Left forelimb (tissue), 1 donor: ENCODE measurements at places on chromosomes 4 and X.

- DNase-seq, result no peak
These were observed 16.6 kb upstream of the PRDM8 start for GRCh38 chr4:80180743-80181142.

DNA sequence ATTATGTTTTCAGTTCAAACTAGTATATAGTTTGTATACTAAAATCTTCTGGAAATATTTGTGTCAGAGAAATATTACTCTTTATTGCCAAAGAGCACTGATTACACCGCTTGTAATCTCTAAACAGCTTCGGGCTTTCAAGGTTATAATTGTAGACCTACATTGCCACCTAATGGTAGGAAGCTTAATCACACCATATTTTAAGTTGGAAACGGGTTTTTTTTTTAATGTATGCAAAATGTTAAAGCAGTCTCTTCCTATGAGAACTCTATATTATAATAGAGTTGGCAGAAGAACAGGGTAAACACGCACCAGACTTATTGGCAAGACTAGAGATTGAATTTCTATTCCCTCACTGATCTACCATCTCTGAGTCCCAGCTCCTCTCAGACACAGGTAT lies 19.5 kb upstream of the NFXL1 start:
- no peak for DNase-seq

DNA sequence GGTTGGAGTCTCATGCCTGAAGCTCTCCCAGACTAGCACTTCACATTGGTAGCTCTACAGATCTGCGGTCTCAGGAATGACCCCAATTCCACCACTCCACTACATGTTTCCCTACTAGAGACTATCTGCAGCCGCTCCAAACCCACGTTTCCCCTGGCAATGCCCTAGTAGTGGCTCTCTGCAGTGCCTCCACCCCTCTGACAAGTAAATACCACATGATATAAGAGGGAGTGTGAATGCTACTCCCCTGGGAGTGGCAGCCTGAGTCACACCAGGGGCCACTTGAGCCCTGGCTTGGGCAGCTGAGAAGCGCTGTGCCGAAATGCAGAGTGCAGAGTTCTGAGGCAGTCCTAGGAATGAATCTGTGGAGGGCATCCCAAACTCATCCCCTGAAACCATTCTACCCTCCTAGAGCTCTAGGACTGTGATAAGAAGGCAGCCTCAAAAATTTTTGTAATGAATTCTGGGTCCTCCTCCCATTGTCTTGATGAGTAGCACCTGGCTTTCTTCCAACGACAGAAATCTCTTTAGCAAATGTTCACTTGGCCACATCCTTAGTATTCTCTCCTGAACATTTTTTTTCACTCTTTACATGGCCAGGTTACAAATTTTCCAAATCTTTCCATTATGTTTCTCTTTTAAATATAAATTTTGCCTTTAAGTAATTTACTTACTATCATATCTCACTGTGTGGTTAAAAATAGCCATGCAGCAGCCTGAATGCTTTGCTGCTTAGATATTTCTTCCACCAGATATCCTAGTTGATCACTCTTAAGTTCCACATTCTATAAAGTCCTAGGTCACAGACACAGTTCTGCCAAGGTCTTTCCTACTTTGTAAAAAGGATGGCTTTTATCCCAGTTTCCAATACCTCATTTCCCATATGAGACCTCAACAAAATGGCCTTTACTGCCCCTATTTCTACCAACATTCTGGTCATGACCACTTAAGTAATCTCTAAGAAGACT lies 160.2 kb upstream of the CPEB2 start:
- DNase-seq, result no peak

DNA sequence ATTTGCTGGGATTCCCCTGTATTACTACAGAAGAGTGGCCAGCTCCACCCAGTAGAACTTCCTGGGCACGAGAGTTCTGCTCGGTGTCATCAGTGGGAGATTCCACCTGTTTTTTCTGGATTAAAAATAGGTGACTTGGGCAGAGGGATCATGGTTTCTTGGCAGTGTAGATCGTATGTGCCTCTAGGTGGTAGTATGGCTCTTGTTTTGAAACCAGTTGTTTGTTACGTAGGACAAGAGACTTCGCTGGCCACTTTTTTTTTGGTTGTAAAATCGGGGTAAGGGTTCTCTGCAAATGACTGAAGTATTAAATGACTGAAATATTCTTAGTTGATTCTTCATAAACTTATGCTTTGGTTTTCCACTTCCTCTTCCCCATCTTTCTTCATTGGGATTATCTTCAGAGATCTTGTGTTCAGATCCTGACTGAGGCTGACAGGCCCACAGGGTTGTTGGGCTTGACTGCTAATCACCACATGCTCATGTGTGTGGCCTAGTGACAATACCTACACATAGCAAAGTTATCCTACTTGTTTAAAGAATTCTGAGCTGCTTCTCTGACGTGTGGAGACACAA lies 43.8 kb upstream of the WDR1 start:
- no peak for DNase-seq

- no peak for DNase-seq
These were observed 39.4 kb upstream of the SHROOM4 start for GRCh38 chrX:50853399-50853798.

DNA sequence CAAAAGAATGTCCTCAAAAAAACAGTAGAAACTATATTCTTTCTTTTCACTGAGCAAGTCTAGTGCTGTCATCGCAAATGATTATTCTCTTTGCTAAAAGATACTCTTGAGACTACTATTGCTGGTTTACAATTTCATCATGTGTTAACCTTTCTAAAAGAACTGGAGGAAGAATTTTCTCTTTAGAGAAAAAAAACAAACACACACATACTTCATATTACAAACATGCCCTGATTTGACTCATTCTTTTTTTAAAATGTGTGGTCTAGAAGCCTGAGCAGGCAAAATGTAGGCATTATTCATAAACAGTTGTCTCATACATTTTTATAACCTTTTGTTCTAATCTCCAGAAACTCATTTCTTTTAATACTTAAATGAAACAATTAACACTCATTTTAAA lies 60.6 kb upstream of the FAT4 start:
- DNase-seq, result no peak

GRCh38 chr4:4521731-4522130 lies 20.1 kb downstream of the STX18 start:
- no peak for DNase-seq

GRCh38 chrX:102129473-102129872 lies 4.0 kb downstream of the TCEAL2 start:
- no peak for DNase-seq

- DNase-seq, result no peak
These were observed 383 bp upstream of the TBC1D19 start for GRCh38 chr4:26583538-26583864.

DNA sequence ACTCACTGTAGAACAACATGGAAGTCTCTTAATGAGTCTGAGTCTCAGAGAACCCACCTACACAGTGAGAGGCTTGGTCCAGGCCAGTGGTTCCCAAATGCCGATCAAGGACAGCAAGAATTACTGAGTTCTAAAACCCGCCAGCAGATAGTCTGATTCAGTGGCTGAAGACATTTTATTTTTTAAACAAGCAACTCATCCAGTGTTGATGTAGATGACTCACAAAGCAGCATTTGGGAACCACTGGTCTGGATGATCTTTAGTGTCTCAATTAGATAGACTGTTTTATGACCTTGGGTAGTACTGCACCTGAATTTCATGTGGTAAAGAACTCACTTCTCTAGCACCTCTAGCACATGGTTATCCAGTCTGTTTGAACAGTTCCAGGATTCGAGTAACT lies 193.6 kb downstream of the FBXW7 start:
- DNase-seq, result no peak

- no peak for DNase-seq
These were observed 38.5 kb upstream of the IQSEC2 start for GRCh38 chrX:53319614-53320542.

- DNase-seq, result no peak
These were observed 332.5 kb upstream of the FAM241A start for GRCh38 chr4:111812760-111813159.

- no peak for DNase-seq
These were observed 13.2 kb upstream of the CA5B start for GRCh38 chrX:15724911-15725310.

DNA sequence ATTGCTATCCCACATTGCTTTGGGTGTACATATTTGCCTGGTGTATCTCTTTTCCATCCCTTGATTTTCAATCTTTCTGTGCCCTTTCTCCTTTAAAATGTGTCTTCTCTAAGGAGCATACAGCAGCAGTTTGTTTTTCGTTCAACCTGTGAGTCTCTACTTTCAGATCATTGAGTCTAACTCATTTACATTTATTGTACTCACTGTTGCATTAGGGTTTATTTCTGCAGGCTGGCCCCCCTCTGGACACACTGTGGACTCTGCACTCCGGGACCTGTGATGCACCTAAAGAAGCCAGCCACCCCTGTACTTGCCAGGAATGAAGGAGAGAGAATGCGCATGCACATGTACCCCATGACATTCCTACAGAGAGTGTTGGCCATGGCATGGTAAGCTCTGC lies 93.0 kb downstream of the FAM53A start:
- DNase-seq, result no peak

DNA sequence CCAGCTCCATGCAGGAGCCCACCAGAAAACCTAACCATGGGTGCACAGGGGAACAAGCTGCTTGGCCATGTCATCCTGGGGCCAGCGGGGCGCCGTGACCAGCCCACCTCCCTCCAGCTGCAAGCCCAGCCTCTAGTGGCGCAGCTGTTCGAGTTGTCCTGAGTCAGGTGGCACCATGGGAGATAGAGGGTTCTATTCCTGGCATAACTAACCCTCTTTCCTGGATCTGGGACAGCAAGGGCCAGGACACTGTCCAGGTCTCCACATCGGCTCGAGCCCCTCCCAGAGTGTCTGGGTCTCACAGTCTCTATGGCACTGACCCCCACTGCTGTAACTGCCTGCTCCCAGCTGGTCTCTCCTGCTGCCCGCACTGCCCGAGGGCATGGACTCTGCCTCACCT lies 16.7 kb downstream of the ABLIM2 start:
- DNase-seq, result no peak

DNA sequence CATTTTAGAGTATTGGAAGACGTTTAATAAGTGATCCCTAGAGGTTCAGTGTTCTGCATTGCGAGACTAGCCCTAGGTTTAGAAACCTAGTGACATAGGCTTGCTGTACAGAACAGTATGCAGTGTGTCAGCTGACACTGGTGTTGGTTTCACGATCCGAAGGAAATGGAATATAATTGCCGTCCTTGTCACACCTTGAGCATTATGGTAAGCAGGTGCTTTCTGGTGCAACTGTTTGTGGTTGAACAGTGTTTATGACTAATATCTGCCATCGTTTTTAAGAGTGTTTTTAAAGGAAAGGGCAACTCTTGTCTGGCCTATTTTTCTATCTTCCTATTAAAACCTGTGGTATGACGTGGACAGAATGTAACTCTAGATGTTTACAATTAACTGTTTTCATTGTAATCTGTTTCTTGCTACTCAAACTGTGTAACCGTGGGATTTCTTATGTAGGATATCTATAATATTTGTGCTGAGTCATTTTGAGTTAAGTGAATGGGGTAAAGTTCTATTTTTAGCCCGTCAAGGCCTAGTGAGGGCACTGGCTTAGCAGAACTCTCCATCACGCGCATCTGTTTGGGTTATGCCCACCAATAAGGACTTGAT lies 53.8 kb upstream of the TBC1D14 start:
- DNase-seq, result no peak

DNA sequence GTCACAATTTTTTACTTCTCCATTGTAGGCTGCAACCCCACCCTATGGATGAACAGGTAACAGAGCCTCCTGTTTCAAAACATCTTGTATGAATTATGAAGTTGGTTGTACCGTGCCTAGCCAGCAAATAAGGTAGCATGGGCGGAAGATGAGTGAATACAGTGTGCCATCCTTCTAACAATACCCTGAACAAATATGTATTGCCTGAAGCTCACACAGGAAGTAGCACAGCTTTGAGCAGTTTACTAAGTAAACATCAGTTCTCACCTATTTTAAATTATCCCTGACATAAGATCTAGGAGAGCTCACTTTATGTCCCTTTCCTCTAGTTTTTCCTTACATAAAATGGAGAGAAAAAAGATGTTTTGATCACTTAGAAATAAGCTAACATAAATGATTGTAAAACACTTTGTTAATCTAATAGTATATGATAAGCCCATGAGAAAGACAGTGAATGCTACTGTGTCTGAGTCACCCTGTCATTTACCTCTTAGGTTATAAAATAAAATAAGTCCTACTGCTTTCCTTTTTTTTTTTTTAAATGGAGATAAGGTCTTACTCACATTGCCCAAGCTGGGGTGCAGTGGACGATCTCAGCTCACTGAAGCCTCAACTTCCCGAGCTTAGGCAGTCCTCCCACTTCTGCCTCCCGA lies 36.6 kb downstream of the GRSF1 start:
- no peak for DNase-seq

DNA sequence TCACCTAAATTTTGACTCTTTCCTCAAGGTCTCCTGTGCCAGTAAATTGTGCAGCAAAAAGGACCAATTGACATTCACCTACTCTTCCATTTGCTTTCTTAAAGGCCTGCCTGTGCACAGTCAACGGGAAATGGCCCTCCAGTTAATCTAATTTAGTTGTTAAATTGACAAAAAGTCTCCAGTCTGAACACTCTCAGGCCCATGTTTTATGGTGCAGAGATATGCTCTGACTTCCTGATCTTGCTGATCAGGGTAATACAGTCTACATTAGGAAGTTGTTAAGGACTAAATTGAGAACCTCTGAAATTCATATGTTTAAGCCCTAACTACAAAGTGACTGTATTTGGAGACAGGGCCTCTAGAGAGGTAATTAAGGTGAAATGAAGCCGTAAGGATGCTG lies 133.6 kb upstream of the IL15 start:
- no peak for DNase-seq

DNA sequence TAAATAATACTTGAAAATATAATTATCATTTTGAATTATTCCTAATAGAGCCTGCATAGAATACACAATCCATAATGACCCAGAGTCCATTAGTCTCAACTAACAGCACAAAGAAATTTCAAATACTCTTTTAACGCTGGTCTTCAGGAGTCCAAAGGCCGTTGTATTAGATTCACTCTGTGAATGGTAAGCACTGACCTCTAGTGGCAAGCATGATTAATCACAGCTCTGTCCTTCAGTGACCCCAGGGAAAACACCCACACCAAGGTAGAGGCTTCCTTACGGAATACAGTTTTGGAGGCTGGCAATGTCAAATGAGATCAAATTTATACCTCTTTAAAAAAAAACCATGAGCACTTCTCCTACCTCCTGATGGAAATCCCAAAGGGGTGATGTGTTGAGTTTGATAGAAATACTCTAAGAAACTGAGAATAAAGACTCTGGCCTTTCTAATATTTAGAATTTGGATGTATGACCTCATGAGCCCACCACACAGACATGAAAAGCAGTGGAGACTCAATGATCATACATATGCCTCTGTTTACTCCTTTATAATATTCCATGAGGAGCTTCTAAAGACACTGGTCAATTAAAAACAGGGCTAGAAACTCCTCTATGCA lies 147.2 kb upstream of the DKK2 start:
- DNase-seq, result no peak

- DNase-seq, result no peak
These were observed 49.0 kb upstream of the TRAM1L1 start for GRCh38 chr4:117134386-117134785.

GRCh38 chrX:34381241-34381640 lies 249.1 kb upstream of the FAM47A start:
- no peak for DNase-seq
